Upper lobe of right lung (tissue), 1 donor: ENCODE measurements at places on chromosomes 1 and 21.
A peak's percentile ranks its signal among the peaks of the same experiment; 100 is the strongest.

DNA sequence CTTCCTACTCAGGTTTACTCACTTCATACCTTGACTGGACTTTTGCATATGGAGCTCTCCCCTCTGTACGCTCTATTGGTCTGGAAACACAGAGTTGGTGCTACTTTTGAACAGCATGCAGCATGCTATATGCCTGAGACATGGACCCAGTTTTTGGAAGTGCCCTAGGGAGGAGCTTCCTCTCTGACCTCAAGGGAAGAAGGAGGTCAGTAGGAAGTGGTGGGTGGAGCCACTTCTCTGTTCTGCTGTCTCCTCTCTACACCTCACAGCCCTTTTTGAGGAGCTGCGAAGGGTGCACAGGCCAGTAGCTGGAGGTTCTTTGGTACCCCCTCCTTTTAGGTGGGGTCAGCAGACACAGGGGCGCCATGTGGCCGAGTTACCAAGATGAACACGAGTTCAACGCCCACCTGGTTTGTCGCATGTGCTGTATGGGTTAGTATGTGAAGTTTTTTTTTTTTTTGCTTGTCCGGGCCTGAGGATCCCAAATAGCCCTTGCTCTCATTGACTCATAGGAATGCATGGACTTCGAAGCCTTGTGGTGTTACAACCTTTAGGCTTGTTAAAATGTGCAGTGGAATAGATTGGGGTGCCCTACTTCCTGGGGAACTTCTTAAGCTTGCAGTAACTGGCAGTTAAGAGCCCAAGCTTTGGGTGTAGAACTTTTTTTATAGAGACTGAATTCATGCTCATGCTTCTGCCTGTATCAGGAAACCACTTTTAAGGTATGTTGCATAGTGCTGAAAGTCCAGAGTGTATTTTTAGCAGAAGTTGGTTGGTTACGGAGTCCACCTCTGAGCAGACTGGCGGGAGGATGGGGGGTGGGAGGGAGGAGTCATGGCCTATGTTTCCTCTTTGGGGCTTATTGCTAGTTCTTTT is 10.7 kb downstream of the MACF1 start:
- DNase-seq, result no peak

DNA sequence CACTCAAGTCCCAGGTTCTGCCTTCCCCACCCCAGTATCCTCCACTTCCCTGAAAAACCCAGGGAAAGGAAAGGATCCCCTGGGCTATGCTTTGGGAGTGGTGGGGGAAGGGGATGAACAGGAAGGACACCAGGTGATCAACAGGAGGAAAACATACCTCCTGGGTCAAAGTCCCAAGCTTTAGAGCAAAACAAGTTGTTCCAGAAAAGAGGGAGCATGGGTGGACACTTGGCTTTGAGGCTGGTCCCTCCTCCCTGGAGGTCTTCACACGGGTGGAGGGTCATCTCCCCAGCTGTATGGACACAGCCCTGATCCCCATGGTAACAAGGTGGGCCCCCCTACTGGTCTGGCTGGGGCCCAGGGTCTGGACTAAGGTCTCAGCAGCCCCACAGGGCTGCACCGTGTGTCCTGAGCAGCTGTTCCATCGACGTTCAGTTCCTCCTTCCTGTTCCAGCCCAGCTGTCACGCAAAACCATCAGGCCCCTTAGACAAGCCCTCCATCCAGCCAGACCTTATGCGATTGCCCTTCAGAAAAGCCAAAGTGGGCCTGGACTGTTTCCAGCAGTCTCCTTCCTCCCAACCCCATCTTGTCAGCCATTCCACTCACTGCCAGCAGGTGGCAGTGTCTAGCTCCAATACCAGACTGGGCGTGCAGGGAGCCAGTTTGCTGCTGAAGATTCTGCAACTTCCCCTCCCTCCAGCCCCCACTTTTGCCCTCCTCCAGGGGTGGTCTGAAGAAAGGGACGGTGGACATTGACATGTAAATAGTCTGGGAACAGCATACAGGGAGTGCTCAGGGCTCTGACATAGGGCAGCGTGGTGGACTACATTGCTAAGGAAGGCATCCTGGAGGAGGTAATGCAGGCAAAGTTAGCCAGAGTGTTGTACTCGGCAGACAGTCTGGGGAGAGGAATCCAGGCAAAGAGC is 2.9 kb upstream of the PDZK1IP1 start:
- DNase-seq, result peak; percentile 85

DNA sequence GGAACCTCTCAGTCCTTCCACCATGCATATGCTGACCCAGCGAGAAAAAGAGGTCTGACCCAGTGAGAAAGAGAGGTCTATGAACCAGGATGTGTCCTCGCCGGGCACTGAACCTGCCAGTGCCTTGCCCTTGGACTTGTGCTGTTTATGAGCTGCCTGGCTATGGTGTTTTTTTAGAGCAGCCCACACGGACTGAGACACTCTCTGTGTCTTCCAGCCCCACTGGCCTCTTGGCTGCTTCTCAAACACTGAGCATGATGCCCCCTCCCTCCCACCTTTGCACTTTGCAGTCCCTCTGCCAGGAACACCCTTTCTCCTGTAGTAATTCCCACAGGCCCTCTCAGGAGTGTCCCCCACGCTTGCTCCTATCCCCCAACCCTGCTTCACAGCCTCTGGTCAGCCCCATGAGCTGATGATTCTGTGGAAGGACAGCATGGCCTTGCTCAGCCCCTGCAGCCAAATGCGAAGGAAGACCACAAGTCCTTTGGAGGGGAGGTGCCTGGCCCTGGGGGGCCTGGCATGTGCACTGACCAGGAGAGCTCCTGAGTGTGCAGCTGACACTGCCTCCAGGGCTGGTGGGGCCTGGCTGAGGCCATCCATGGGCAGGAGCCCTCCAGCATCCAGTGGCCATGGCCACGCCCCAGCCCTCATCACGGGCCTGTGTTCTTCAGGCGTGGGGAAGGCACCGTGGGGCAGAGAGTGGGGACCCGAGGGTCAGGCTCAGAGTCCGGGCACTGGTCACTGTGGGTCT is 23.8 kb downstream of the WNT3A start:
- DNase-seq, result peak; percentile 56

DNA sequence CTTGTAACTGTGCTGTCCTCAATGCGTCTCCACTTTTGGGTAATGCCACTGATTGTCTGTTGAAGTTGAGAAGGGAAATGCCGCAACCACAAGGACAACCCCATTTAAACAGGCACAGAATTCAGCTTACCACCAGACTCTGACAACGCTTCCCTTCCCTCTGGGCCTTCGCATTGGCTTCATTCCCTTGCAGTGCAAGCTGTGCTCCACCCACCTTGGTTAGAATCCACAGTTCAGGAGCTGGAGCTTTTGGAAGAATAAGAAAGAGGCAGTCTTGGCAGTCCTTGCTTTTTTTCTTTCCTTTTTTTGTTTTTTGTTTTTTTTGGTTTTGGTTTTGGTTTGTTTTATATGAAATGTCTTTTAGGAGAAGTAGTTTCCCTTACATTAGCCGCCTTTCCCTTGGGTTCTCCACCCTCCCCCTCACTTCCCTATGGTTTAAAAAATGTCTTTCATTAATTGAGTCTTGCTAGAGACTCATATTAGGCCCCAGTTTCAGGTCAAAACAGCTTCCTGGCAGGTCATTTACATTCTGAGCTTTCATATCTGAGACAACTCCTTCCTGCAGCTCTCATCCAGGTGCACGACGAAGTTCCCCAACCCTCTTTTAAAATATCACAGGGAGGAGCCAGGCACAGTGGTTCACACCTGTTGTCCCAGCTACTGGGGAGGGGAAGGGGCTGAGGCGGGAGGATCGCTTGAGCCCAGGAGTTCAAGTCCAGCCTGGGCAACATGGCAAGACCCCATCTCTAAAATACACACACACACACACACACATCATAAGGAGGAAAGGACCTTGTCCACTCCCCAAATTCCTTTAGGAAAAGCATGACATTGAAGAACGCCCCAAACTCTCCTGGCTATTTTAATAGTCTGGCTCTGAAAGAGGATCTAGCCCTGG is 20.7 kb upstream of the LAX1 start:
- DNase-seq, result no peak

DNA sequence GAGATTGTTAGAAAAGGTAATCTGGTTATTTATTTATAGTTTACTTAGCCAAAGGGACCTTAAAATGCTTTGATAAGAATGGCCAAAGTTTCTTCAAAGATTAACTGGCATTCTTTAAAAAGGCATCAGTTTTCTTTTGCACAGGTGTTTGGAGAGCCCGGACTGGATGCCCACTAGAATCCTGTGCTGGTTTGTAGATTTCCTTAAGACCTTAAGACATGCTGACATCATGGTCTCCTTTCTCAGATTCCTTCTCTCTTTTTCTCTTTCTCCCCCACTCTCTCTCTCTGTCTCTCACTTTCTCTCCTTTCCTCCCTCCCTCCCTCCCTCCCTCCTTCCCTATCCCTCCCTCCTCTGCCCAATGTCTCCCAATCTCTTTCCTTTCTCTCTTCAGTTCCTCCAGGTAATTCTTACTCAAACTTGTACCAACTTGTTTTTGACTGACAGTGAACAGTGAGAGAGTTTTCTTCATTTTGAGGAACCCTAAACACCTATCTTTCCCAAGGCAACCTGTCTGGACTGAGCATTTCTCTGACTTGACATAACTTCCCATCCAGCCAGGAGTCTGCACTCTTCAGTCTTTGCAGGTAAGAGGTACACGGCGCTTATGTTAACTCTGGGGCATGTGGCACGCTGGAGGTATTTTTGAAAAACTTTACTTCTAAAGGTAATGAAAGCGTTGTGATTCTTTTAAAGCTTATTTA is at the start of gene KCNJ15:
Gene KCNJ15 (plus strand): TSS at position 393 of the 704 bp plus-strand sequence. CDS start 42,271 bp downstream, outside the sequence.
- no peak for DNase-seq
